Epithelial cell of proximal tubule (primary cell): ENCODE measurements at places on chromosomes 7 and 10.

GRCh38 chr7:102823390-102824119, 74.8 kb downstream of the FAM185A start:
- peak; percentile 58 for DNase-seq

DNA sequence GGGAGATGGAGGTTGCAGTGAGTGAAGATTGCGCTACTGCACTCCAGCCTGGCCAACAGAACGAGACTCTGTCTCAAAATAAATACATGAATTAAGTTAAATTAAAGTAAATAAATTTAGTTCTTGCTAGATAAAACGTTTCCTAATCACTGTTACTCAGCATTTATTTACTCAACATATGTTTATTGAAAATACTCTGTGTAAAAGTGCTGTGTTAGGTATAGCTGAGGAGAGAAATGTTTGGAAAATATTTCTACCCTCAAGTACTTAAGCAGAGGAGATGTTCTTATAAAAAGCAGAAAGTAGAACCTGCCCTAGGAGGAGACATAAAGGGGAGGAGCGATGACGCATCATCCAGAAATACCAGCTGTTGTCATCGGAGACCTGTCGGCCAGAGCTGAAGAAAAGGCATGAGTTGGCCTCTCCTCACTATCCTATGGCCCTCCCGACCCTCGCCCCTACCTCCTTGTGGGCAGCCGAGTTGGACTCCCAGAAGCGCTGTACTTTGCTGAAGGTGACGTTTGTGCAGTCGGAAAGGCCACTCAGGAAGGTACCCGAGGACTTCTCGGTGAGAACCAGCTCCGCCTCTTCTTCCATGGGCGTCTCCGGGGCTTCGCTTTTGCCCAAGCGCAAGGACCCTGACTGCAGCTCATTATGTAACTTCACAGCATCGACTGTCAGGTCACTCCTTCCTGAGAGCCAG, 1.1 kb downstream of the RRP12 start:
- no peak for DNase-seq

DNA sequence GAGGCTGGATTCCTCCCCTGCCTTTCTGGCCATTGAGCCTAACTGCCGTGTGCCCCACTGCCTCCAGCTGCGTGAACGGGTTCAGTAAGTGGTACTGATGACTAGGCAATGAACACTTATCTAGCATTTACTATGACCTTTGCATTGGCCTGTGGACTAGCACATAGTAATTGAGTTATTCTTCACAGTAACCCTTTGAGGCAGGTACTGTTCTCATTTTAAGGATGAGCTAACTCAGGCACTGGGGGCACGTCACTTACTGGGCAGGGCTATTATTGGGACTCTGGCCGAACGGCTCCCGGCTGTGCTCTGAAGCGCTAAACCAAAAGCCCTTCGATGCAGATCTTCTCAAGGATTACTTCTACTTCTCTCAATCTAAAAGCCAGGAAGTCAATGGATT, 38.3 kb downstream of the WIPF3 start:
- no peak for DNase-seq

- no peak for DNase-seq
These were observed 6.9 kb upstream of the TNRC18 start for GRCh38 chr7:5430612-5430947.
